Suprapubic skin (tissue), 4 donors: ENCODE measurements at places on chromosomes 2 and 18. TPM values are rescaled to one million over a fixed set of nuclear protein-coding genes. Genes with fewer than 3 reads are reported as not detected.

C1GALT1C1L gene
- not detected for total RNA-seq

DNA sequence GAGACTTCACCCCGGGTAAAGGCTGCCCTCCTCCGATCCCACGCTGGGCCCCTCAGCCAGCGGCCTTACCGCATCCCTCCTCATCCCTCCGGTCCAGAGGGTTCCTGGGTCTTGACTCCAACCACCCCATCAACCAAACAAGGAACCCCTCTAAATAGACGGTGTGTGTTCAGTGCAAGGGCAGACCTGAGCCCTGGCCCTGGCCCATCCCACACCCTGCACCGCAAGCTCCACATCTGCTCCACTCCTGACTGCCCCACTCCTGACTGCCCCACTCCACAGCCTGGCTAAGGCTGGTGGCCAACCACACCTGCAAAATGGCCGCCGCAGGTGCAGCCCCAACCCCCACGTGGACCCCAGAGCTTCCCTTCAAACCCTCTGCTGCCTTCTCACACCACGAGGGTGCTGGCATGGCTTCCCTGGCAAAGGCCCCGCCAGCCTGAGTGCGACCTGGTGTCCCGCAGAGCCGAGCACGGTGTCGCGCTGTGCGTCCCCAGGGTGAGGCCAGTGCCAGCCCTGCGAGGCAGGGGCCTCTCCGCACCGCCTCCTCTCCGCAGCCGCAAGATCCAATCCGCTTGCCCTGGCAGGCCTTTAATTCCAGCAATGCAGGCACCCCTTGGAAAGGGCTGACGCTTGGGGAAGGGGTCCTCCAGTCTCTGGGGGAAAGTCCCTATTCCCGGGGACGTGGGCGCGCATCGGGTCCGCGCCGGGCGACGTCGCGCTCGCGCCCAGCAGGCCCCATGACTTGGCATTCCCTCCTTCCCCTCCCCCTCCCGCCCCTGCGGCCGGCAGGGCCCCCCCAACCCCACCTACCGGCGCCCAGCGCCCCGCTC lies 1.5 kb downstream of the KIF1A start:
- no peak for DNase-seq

LIMS4 gene
- total RNA-seq = not detected

DNA sequence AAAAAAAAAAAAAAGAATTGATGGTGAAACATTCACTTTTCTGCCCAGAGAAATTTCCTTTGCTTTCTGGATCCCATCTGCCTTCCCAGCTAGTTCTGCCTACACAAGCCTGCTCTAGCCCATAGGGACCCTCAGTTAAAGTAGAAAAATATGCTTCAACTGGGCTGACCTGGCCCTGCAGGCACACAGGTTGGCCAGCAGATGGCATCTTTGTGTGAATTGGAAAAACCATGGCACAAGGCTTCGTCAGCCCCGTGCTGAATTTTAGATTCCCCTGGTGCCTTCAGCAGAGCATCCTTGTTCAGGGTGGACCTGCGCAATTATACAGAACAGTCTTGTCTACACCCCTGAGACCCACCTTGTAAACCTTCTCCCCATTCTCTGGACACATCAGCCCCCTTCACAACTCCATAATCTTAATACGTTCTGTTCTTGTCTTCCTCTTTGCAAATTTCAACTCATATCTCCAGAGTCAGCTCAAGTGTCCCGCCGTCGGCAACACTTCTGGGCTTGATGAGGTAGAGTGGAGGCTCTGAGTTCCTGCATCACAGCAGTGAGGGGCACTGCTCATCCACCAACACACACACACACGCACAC lies 114.5 kb downstream of the INSIG2 start:
- no peak for DNase-seq

PPP4R1 gene
- total RNA-seq = 153 TPM

FLACC1 gene
- 0.80 TPM for total RNA-seq

DNA sequence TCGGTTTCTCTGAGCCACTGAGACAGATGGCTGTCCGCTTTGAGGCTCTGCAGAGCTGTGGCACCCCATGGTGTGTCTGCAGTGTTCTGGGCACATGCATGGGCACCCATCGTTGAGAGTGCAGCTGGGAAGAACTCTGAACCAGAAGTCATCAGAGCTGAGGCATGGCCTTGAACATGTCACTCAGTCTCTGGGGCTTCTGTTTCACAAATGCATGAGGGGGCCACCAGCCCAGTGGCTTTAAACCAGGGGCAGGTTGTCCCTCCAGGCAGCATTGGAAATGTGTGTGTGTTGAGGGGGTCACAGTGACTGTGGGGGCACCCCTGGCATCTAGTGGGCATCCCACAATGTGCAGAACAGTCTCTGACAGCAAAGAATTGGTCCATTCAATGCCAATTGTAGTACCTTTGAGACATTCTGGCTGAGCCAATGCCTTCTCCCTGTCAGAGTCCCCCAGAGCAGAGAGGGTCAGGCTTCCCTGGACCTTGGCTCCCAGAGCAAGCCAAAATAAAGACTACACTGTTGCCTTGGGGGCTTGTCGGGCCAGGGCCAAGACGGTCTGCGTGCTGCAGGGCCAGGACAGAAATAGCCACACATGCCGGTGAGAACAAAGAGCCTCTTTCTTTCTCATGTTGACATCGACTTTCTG lies 9.3 kb upstream of the PSMD1 start:
- DNase-seq = no peak

GRCh38 chr2:8485736-8486135 lies 196.1 kb upstream of the ID2 start:
- no peak for DNase-seq

DNA sequence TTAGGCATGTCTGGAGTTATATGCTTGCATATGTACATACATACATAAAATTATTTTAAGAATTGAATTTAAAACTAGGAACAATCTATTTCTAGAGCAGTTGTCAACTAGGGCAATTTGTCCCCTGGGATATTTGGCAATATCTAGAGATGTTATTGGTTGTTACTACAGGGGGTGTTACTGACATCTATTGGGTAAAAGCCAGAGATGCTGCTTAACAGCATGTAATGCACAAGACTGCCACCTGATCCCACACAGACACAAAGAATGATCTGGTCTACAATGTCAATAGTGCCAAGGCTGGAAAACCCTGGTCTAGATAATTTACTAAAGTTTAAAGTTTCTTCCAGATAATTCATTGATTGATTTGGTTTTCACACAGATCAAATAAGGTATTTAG lies 185.3 kb downstream of the NYAP2 start:
- no peak for DNase-seq

IRS1 gene
- total RNA-seq = 40.7 TPM

AKAIN1 gene
- not detected for total RNA-seq

DNA sequence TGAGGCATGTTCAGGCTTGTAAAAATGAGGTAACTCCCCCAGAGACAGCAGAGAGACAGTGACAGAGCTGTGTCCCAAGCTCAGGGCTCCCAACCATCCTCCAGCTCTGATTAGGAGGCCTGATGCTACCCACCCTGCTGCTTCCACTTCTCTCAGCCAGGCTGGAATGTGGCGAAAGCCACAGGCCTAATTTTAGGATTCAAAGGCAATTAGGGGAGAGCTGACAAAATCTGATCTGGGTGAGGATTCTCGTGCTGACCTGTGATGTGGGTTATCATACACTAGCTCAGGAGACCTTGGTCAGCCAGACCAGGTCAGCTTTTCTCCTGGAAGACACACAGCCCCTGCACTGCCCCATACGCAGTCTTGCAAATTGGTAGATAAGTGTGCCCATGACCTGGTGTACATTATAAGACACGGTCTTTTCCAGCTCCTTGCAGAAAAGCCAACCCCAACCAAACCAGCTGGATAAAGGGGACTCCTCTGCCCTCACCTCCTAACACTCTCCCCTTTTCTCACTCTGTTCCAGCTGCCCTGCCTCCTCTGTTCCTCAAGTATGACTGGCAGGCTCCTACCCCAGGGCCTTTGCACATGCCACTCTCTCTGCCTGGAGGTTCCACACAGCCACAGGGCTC lies 225.9 kb downstream of the MGAT5 start:
- no peak for DNase-seq

ATP6V1B1 gene
- total RNA-seq = 42.0 TPM

DNA sequence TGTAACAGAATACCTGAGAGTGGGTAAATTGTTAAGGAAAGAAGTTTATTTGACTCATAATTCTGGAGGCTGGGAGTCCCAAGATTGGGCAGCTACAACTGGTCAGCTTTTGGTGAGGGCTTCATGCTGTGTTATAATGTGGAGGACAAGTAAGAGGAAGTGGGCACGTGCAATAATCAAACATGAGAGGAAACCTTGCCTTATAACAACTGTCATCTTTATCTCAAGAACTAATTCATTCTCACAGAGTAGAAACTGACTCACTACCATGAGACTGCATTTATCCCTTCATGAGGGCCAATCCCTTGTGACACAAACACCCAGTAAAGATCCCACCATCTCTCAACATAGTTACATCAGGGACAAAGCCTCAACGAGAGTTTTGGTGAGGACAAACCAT lies 318.1 kb upstream of the NT5C1B start:
- DNase-seq = no peak

POTEC gene
- total RNA-seq = not detected

GRCh38 chr2:16130906-16131400 lies 190.6 kb downstream of the MYCN start:
- DNase-seq = no peak

SPP2 gene
- total RNA-seq = not detected

- peak; percentile 77 for DNase-seq
Measured at GRCh38 chr18:13218368-13218991, at the start of gene LDLRAD4. TSS of gene LDLRAD4 (plus strand) at chr18:13218760.

DNA sequence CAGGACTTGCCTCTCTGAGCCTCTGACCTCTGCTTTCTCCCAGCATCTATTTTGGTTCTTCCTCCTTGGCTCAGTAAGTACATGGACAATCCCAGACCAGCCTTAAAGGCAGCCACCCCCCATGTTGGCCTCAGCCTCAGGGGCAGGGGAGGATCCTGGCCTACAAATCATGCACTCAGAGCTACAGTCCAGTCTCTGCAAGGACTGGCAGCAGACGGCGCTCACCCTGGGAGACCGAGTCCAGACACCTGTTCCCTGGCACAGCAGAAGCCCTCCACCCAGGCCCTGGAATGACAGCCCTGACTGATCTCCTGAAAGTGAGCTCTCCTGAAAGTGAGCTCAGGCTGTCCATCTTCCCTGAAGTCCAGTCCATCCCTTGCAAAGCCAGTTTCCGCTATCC lies 25.7 kb upstream of the PTPN4 start:
- no peak for DNase-seq

GRCh38 chr2:157433394-157433793 lies 10.5 kb downstream of the CYTIP start:
- no peak for DNase-seq

DNA sequence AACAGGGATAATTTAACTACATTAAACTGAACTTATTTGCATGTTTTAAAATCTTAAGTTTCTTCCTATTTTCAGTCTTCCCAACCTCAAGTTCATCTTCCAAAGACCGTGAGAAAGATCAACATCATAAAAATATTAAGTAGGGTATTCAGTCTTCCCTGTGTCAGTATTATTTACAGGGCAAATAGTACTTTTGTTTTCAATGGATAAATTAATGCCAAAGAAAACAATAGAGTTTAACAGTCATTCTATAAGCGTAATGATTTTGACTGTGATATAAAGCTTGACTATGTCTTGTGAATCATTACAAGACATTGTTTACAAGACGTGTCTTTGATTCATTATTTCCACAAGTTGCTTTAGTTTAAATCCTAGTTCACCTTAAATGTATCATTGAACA lies 48.0 kb upstream of the NRXN1 start:
- DNase-seq = no peak

GRCh38 chr2:202149155-202149762 lies 76.2 kb downstream of the KIAA2012 start:
- peak; percentile 63 for DNase-seq

DNA sequence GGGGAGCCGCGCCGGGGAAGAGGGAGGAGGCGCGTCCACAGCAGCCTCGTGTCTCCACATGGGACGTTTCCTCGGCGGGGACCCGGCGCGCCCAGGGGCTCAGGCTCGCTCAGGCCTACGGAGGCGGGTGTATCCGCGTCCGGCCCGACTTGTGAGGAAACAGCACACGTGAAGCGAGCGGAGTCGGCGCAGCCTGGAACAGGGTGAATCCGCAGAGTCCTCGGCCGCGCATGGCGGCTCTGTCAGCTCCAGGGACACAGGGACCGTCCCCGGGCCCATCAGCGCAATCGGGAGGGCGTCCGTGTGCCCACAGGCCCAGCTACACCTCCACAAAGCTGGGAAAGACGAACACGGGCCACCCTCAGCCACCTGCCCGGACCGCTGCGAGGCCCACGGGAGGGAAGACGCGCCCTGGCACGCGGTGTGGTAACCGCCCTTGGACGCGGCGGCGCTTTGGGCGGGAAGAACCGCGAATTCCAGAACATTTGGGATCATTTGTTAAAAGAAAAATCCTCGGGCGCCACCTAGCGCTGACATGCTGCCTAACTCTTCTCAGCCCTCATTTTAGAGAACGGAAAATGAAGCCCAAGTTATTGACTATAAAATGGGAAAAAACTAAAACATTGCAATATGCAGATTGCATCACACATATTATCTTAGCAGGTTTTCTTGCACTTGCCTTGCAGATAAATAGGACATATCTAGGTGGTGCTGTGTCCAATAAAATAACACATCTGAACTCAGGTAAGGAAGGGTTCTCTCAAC lies 40.4 kb downstream of the TMEM18 start:
- DNase-seq = peak; percentile 93

- no peak for DNase-seq
Measured at GRCh38 chr2:48572816-48573215, 42.9 kb downstream of the STON1 start.
